Osteoblast (primary cell): ENCODE measurements at places on chromosomes 3 and 15. TPM values are rescaled to one million over a fixed set of nuclear protein-coding genes. Genes with fewer than 3 reads are reported as not detected.
A peak's percentile ranks its signal among the peaks of the same experiment; 100 is the strongest.

DNA sequence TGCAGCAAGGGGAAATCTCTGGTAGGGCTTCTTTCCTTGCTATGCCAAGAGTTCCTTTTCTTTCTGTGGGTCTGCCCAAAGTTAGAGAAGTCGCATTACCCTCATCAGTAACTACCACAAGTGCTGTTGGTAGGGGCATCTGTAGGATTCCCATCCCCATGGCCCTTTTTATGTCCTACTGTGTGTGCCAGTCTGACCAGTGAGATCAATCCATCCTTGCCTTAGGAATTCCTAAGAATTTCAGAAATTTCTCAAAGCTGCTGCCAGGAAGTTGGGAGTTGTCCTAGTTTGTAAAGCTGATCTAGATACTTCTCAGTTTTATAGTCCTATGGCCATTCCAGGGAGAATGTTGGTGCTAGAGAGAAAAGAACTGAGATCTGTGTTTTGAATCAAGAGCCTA is 36.5 kb downstream of the SH3GL3 start:
- no peaks in the 10 kb centered on the region for H3K27me3 ChIP-seq
- H3K27ac ChIP-seq, result no peak overlapping the region
- H3K4me3 ChIP-seq, result no peak overlapping the region

GRCh38 chr3:33908250-33908851 is 109.9 kb downstream of the PDCD6IP start:
- H3K27me3 ChIP-seq, result no peaks in the 10 kb centered on the region
- H3K4me3 ChIP-seq, result no peak overlapping the region
- no peaks in the 10 kb centered on the region for H3K36me3 ChIP-seq
- no peak for DNase-seq

The GOLGA6D gene
- not detected in 2 replicates for total RNA-seq

The SERPINI2 gene
- not detected in 2 replicates for total RNA-seq

The TGM5 gene
- not detected in 2 replicates for total RNA-seq

DNA sequence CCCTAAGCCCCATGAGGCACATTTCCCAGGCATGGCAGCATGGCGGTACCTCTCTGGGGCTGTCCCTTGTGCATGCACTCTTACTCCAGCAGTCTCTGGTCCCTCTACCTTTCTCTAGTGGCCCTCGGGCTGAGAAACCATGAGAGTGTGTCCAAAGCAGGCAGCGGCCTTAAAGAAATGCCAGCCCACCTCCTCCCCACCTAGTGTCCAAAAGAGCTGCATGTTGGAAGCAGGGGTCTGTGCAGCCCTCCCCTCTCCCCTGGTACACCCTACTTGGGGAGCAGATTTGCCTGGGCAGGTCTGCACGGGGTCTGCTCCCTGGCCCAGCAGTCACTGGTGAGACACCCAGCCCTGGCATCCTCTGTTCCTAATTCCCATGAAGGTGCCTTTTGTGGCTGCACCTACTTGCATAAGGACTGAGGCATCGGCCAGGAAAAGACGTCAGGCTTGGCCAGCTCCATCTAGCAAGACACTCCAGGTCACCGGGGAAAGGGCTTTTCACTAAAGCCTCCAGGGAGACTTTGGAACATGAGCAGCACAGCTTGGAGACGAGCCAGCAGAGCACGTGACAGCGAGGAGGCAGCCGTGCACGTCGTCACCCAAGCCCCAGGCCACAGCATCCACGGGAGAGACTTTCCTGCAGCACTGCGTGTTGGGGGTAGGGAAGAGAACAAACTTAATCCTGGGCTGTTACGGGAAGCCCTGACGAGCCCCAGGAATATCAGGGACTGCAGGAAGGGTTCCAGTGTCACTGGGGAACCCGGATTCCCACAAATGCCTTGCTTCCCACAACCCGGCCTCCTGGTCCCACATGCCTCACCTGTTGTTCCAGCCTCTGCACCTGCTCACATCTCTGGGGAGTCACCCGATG is 38.8 kb downstream of the TM2D3 start:
- peak; percentile 71 for DNase-seq
- peaks cover 10% of the 10 kb centered on the region for H3K4me1 ChIP-seq
- H3K4me3 ChIP-seq, result no peak overlapping the region
- H3K27ac ChIP-seq, result no peak overlapping the region

- no peaks in the 10 kb centered on the region for H3K27me3 ChIP-seq
- DNase-seq, result peak; percentile 47
- no peaks in the 10 kb centered on the region for H3K4me1 ChIP-seq
- no peak overlapping the region for H3K27ac ChIP-seq
Measured at GRCh38 chr3:13135811-13136321, 62.6 kb upstream of the IQSEC1 start.

DNA sequence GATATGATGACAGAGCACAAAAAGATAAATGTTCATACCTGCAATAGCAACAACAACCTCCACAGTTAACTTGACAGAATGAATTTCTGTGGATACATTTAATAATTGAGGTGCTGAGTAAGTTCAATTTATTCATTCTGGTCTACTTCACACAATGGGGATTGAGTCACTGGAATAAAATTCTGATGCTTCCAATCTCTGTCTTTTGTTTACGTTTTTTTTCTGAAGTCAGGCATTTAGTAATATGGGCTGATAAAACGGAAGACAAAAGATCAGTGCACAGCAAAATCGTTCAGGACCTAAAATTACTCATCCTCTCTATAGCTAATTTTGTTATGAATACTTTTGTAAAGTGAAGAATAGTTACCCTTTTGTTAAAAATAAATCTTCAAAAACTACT is 565.9 kb upstream of the CCDC54 start:
- peak; percentile 48 for DNase-seq
- H3K27ac ChIP-seq, result peak overlapping the region; percentile 50
- no peaks in the 10 kb centered on the region for H3K27me3 ChIP-seq

GRCh38 chr15:72967397-72967796 is 84.9 kb upstream of the NEO1 start:
- no peaks in the 10 kb centered on the region for H3K36me3 ChIP-seq
- H3K27ac ChIP-seq, result no peak overlapping the region
- H3K4me3 ChIP-seq, result no peak overlapping the region
- H3K4me1 ChIP-seq, result peaks cover 19% of the 10 kb centered on the region
- H3K27me3 ChIP-seq, result no peaks in the 10 kb centered on the region

The INSYN1 gene
- total RNA-seq, result 3.8 and 4.7 TPM in 2 replicates

- H3K4me1 ChIP-seq, result no peaks in the 10 kb centered on the region
- no peak overlapping the region for H3K27ac ChIP-seq
- peaks cover 6% of the 10 kb centered on the region for H3K27me3 ChIP-seq
- peak; percentile 61 for DNase-seq
- no peak overlapping the region for H3K4me3 ChIP-seq
Measured at GRCh38 chr3:19149368-19149767, 1.1 kb downstream of the KCNH8 start.
